ENCODE measurements at places on chromosomes 11 and 22. TPM values are rescaled to one million over a fixed set of nuclear protein-coding genes. Genes with fewer than 3 reads are reported as not detected.
A peak's percentile ranks its signal among the peaks of the same experiment; 100 is the strongest.

Gene CCDC15
- total RNA-seq = 7.3 TPM

Gene SLC22A25
- total RNA-seq = not detected

Gene ARHGEF17
- total RNA-seq = not detected

Gene MPPED1
- not detected for total RNA-seq

- no peak for DNase-seq
Measured at GRCh38 chr11:132981131-132981956, 551.0 kb downstream of the OPCML start.

DNA sequence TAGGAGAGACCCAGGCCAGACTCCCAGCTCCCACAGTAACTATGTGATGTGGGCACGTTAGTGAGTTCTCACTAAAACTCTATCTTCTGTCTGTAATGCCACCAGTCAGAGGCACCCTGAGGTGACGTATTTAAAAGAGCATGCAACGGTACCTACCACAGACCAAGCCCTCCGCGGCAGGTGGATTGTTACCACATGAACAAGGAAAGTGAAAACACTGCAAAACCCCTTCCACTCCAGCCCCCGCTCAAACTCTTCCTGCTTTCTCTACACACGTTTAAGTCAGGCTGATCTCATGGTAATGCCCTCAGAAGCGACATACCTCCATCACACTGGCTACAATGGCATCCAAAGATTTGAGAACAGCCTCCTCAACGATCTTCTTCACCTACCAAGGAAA is 36.7 kb downstream of the SERPIND1 start:
- peak; percentile 62 for DNase-seq

- no peak for DNase-seq
Measured at GRCh38 chr22:17121233-17122195, at the start of gene TMEM121B. Gene TMEM121B (minus strand): TSS chr22:17121360. CDS start chr22:17121127, 233 bp downstream.

DNA sequence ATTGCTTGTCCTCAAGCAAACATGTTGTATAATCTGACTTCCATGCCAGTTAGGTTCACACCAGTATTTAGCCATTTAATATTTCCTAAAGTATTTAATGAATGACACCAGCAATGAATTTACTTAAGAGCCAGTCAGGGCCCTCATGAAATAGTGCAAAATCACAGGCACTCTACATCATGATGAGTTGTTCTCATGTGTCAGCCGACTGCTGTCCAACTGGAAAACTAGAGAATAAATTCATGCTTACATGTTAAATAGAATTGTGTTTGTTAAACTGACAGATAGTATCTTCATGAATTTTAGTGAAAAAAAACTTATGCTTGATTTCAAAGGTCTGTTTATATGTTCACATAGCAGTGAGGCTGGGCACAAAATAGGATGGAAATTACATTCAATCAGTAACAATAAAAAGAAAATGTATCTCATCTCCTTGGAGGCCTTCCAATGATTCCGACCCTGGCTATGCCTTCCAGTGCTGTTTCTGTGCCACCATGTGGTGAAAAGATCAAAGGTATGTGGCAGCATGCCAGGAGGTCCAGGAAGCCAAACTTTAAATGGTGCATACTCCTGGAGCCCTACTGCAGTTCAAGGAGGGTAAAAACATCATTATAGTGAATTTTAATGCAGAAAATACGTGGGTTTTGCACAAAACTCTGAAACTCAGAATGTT is 45.2 kb downstream of the CTSC start:
- DNase-seq = no peak

DNA sequence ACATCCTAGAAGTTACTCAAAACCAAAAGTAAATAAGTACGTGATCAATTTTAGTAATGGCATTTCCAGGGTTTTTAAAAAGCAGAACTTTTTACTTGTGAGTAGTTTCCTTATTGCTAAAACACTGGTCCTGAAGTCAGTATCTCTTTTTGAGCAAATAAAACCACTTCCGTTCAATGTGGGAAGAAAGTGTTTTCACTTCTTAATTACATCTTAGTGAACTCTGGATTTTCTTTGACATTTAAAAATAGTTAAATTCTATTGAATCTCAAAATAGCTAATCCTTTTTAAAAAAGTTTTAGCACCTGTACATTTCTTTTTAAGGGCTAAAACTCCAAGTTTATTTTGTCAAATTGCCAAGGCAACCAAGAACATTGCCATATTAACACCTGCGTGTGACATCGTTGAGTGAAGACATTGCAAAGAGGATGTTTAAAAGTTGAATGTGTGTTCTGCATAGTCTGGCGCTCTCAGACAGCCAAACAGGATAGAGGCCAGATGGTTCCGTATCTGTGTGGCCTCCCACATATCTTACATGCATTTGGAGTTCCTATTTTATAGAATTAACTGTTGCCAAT is 17.2 kb upstream of the OR5B21 start:
- peak; percentile 57 for DNase-seq

DNA sequence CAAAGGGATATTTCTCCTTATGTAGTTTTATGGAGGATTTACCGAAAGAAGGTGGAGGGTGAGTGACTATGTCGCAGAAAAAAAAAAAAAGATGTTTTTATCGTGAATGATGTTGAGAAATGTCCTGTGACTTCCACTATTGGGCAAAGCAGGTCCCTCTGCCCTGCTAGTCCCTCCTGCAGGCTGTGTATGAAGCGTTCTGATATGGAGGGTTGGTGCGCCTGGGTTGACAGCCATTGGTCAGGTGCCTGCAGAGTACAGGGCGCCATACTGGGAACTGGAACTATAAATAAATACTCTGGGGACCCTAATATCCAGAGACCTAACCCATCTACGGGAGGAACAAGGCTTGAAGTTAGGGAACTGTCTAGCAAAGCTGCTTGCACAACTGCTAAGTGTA is 1.5 kb downstream of the IL17RA start:
- DNase-seq = no peak

- no peak for DNase-seq
Measured at GRCh38 chr11:113475160-113475761, at the start of gene DRD2. Gene DRD2 (minus strand): TSS chr11:113475398. CDS start chr11:113424651, 50,747 bp downstream.

DNA sequence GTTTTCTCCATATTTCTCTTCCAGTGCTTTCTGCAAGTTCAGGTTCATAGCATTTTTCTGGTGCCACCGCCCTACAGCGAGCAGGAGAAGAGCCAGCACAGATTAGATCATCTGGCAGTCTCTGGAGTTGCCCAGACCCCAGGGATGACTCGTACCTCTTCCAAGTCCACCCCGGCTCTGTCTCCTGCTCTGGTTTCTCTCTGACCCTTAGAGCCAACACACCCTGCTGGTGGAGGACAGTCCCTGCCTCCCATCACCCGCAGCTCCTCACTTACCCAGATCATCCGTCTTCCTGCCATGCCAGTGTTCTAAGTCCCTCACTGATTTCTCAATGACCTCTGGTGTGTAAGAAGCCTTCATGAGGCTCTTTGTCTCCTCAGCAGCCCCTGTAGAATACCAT is 28.0 kb downstream of the TST start:
- no peak for DNase-seq

- no peak for DNase-seq
Measured at GRCh38 chr11:91981995-91982394, 242.6 kb upstream of the FAT3 start.

DNA sequence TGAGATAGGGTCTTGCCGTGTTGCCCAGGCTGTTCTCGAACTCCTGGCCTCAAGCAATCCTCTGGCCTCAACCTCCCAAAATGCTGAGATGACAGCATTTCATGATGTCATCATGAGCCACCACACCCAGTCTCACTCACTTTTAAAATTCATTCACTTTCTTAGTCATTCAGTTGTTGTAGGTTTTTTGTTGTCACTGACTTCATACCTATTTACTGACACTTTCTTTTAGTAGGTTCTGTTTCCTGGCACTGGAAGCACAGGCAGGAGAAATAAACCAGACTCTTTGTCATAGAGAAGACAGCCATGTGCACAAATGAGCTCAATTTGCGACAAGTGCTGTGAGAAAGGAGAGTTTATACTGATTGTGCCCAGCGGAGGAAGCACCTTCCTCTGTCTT is 10.5 kb downstream of the ART5 start:
- DNase-seq = no peak

GRCh38 chr11:36015799-36016198 is 71.9 kb downstream of the LDLRAD3 start:
- no peak for DNase-seq

- DNase-seq = no peak
Measured at GRCh38 chr22:35575116-35575748, 34.6 kb downstream of the RASD2 start.

DNA sequence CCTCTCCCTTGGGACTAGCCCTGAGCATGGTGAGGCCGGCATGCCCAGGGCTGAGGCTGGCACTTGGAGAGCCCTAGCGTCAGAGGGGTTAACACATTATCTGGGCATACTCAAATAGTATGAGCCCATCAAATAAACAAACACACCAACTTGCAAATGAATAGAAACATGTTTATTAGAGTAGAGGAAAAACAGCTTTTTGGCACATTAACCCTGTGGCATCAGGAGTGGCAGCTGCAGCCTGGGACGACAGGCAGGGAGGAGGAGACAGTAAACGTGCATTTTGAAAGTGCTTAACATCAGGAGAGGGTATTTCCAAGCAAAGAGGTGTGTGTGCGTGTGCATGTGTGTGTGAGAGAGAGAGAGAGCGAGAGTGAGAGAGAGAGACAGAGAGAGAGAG is 684.9 kb downstream of the NTM start:
- no peak for DNase-seq

GRCh38 chr11:12220305-12220704 is 109.9 kb downstream of the MICAL2 start:
- no peak for DNase-seq

DNA sequence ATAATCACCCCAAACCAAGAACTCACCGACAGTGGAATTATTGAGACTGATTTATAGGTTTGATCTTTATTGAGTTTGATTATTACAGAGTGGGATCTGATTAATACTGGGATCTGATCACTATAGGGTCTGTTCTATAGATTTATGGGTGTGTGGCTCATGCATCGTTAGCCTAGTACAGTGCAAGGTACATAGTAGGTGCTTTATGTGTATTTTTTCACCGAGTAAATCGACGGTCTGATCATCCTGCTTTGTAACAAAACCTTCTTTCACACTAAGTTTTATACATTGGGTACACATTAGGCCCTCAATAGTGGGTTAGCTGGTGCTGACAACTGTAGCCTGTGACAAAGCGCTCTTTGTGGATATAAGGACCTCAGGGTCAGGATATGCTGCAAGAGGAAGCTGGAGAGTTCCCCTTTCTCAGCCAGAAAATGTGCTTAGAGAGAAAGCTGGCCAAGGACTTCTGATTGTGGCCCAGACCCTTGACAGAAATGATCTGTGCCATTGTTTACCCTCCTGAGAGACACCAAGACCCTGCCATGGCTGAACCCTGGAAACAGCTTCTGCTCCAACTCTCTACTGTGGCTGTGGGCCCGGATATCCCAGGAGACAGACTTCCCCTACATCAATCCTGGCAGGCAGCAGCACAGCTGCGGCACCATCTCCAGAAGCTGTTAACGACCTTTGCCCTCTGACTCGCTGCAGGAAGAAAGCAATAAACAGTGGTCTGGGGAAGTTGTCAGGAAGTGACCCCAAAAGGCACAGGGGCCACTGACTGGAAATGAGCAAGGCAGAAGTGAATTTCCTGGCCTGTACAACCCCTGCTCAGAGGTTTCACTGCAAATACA is 16.1 kb upstream of the TPP1 start:
- DNase-seq = no peak
